Stimulated activated CD8-positive, alpha-beta memory T cell treated with anti-CD3 and anti-CD28 coated beads, Interleukin-15, amount 100 ng/mL, for 4 hours (primary cell): ENCODE measurements at places on chromosomes 3 and 15.

GRCh38 chr3:181384970-181385369 is 326.8 kb upstream of the SOX2 start:
- DNase-seq = no peak

DNA sequence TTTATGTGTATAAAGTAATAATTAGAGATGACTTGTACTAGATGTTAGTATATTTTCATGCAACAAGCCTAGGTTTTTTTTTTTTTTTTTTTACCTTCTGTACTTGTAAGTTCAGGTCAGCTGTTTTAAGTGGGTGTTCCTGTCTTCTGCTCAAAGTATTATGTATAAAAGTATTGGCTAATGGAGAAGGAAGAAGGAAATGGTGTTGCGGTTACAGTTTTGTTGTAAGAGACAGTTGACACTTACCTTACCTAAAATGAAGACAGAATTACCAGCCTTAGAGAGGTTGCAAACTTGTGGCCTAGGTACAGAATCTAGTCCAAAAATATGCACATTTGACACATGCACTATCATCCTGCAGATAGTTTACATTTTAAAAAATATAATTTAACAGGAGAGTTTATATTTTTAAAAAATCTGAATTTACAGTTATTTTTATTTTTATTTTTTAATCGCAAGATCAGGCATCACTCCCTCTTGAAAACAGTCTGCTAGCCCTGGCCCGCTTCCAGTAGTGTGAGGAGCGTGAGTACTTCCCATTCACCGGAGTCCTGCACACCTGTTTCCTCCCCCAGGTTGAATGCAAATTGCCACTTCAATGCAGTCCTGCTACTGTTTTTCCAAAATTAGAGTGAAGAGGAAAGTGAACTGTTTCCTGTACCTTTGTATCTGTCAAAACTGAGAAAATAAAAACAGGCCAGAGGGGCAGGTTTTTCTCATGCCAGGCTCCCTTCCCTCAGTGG is 224.3 kb upstream of the SOX2 start:
- no peak for DNase-seq

- DNase-seq = no peak
Measured at GRCh38 chr15:73746883-73747282, 6.3 kb downstream of the INSYN1 start.

DNA sequence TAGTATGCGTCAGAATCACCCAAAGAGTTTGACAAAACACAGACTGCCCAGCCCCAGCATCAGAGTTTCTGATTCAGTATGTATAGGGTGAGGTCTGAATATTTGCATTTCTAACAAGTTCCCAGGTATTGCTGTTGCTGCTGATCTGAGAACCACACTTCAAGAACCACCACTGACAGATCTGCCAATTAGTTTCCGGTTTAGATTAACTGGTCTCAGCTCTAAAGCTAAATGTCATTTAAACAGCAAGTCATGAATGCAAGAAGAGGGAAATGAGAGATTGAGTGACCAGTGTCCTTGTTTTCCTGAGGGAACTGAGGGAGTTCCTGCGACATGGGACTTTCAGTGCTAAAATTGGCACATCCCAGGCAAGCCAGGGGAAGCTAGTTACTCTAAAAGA is 305.0 kb downstream of the ZNF385D start:
- no peak for DNase-seq

GRCh38 chr3:194446172-194446571 is 40.6 kb downstream of the ATP13A3 start:
- DNase-seq = no peak

DNA sequence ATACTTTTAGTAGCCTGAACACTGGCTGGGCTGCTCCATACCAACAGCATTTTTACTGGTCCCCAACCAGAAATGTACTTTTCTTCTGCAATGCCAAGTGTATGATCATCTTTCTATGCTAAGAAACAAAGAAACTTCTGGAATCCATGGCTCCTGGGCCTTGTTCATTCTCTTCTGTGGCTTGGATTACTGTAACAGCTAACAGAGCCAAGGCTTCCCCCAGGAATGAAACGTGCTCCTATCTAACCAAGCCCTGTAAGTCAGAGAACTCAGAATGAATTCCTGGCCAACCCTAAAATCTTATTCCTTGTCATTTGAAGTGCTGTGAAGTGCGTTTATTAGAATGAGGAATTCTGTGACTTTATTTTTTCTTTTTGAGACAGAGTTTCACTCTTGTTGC is 102.9 kb upstream of the RAD18 start:
- no peak for DNase-seq

- DNase-seq = no peak
Measured at GRCh38 chr3:151124476-151124875, 39.0 kb downstream of the MED12L start.

DNA sequence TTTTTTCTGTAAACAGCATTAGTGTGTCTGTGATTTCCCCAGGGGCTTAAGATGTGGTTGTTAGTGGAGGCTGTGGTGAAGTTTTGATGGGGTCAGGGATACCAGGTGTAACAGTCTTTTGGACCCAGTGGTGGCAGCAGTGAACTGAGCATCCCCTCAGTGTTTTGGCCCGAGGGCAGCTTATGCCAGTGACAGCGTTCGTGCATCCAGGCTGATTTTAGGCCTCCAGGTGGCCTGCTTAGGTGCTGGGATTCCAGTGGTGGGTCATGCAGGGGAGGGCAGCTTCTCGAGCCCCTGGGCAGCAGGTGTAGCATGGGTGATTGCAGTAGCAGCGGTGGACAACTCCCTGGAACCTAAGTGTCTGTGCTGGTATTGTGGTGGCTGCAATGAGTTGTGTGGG is 29.2 kb downstream of the STT3B start:
- no peak for DNase-seq

- no peak for DNase-seq
Measured at GRCh38 chr3:64000453-64001055, 22.7 kb downstream of the PSMD6 start.
